HFFc6 (cell line): ENCODE measurements at places on chromosomes 11 and 22. TPM values are rescaled to one million over a fixed set of nuclear protein-coding genes. Genes with fewer than 3 reads are reported as not detected.

The PATE2 gene
- total RNA-seq, result 0.11 TPM in 1 of 3 replicates, not detected in the others

The MPPED1 gene
- total RNA-seq, result not detected in 3 replicates

The SYNGR1 gene
- 16.0 to 25.3 TPM (median 18.0 TPM) in 3 replicates for total RNA-seq

The APOL5 gene
- not detected in 3 replicates for total RNA-seq

The TMPRSS13 gene
- total RNA-seq, result not detected in 3 replicates

The OVOL1 gene
- total RNA-seq, result not detected in 3 replicates

The GP1BB gene
- total RNA-seq, result 0.21 to 0.41 TPM in 2 of 3 replicates, not detected in the other

The OR8H1 gene
- total RNA-seq, result not detected in 3 replicates

The CD3E gene
- not detected in 3 replicates for total RNA-seq

The CCDC89 gene
- total RNA-seq, result 1.3 to 3.0 TPM (median 2.1 TPM) in 3 replicates

The SMIM35 gene
- total RNA-seq, result not detected in 2 replicates

The SCN4B gene
- 0.05 to 0.07 TPM in 2 of 3 replicates, not detected in the other for total RNA-seq

The PKNOX2 gene
- not detected in 2 replicates for total RNA-seq

The GLYATL1 gene
- total RNA-seq, result 0.37 to 0.45 TPM in 2 of 3 replicates, not detected in the other

The OR8D4 gene
- total RNA-seq, result not detected in 2 replicates

The MMP12 gene
- total RNA-seq, result 0.34 to 0.63 TPM (median 0.41 TPM) in 3 replicates

The C11orf97 gene
- not detected in 3 replicates for total RNA-seq

The CHRM1 gene
- not detected in 3 replicates for total RNA-seq

The RNF26 gene
- 48.1 to 63.5 TPM (median 58.2 TPM) in 3 replicates for total RNA-seq

The CARD18 gene
- not detected in 3 replicates for total RNA-seq

The GLB1L2 gene
- not detected in 3 replicates for total RNA-seq

The OR5P2 gene
- not detected in 3 replicates for total RNA-seq

The ZPR1 gene
- total RNA-seq, result 61.6 to 65.5 TPM (median 64.3 TPM) in 3 replicates

The TMEM121B gene
- 0.11 and 0.13 TPM in 2 replicates for total RNA-seq

The LRRC74B gene
- not detected in 3 replicates for total RNA-seq

The GDPD4 gene
- not detected in 3 replicates for total RNA-seq

The PRG3 gene
- not detected in 3 replicates for total RNA-seq

The ACRV1 gene
- total RNA-seq, result not detected in 3 replicates

The CCDC34 gene
- total RNA-seq, result 11.2 and 16.2 TPM in 2 replicates

The HEPHL1 gene
- total RNA-seq, result not detected in 3 replicates

The FJX1 gene
- total RNA-seq, result 46.9 to 62.0 TPM (median 48.5 TPM) in 3 replicates

The OR5B21 gene
- total RNA-seq, result not detected in 3 replicates

The CDC42BPG gene
- total RNA-seq, result 0.03 to 0.06 TPM in 2 of 3 replicates, not detected in the other

The KRTAP5-8 gene
- not detected in 3 replicates for total RNA-seq

The KRTAP5-9 gene
- total RNA-seq, result not detected in 3 replicates

The RFPL3 gene
- not detected in 3 replicates for total RNA-seq

The SLC37A2 gene
- total RNA-seq, result 1.8 to 3.7 TPM (median 2.3 TPM) in 3 replicates

The ELFN2 gene
- total RNA-seq, result 1.8 to 6.9 TPM (median 5.8 TPM) in 3 replicates

The KDM4D gene
- total RNA-seq, result 0.38 to 0.84 TPM (median 0.45 TPM) in 3 replicates

The SYCE3 gene
- total RNA-seq, result not detected in 3 replicates

The TLCD5 gene
- total RNA-seq, result 8.6 to 9.1 TPM (median 9.0 TPM) in 3 replicates

The AHNAK gene
- 438 to 559 TPM (median 494 TPM) in 3 replicates for total RNA-seq

The VWCE gene
- 0.39 to 0.92 TPM (median 0.59 TPM) in 3 replicates for total RNA-seq

The GLB1L3 gene
- total RNA-seq, result not detected in 3 replicates

The SESN3 gene
- 0.11 to 0.27 TPM (median 0.11 TPM) in 3 replicates for total RNA-seq

The BATF2 gene
- total RNA-seq, result 0.28 to 0.51 TPM (median 0.42 TPM) in 3 replicates

The C11orf91 gene
- total RNA-seq, result 0.35 TPM in 1 of 3 replicates, not detected in the others

The ANO5 gene
- total RNA-seq, result not detected in 3 replicates

The RAB36 gene
- total RNA-seq, result 5.9 and 8.5 TPM in 2 replicates

The CCDC87 gene
- total RNA-seq, result 0.34 to 0.88 TPM (median 0.51 TPM) in 3 replicates
